Foreskin keratinocyte (primary cell): ENCODE measurements at places on chromosomes 6 and 20. TPM values are rescaled to one million over a fixed set of nuclear protein-coding genes. Genes with fewer than 3 reads are reported as not detected.
A peak's percentile ranks its signal among the peaks of the same experiment; 100 is the strongest.

GRM1 gene
- not detected in 2 replicates for polyA plus RNA-seq

- no peak for DNase-seq
Observed at GRCh38 chr20:47276851-47277534, 79.5 kb downstream of the ZMYND8 start.

DNA sequence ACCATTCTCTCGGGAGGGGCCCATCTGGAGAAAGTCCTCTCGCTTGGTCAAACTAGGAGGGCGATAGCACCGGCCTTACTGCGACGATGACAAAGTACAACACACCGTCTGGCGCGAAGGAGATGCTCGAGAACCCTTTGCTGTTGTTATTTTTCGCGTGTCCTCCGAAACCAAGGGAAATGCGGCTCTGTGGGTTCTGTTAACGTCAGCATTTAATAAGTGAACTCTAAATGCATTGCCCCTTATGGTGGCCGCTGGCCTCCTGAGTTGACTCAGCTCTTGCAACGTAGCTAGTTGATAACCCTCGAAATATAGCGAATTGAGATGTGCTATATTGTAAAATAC, 577 bp upstream of the SCAND1 start:
- no peak for DNase-seq

GRCh38 chr6:56865081-56865875, 89.6 kb upstream of the BEND6 start:
- DNase-seq, result peak; percentile 55

DNA sequence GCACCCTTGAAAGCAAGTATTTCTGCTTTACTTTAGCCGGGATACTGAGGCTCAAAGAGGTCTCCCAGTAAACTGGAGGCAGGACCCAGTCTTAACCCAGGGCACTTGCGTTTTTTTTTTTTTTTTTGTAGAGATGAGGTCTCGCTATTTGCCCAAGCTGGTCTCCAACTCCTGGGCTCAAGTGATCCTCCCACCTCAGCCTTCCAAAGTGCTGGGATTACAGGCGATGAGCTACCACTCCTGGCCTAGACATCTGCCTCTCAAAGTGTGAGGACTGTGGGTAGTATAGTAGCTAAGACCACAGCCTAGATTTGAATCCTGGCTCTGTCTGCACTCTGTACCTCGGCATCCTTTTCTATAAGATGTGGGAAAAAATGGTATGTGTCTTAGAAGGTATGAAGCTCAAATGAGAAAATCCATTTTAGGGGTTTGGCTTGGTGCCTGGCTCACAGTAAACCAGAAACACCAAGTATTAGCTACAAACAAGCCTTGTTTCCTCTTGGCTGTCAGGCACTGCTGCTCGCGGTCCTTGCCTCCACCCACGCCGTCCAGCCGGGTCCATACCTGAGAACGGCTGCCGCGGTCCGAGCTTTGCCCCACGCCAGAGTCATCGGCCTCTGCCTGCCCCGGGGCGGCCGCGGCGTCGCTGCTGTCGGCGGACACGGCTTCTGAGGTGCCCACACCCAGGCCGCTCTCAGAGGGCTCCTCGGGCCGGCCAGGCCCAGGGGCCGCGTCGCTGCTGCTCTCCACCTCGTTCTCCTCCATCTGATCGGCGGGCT, 1.2 kb downstream of the ZNF335 start:
- no peak for DNase-seq

DNA sequence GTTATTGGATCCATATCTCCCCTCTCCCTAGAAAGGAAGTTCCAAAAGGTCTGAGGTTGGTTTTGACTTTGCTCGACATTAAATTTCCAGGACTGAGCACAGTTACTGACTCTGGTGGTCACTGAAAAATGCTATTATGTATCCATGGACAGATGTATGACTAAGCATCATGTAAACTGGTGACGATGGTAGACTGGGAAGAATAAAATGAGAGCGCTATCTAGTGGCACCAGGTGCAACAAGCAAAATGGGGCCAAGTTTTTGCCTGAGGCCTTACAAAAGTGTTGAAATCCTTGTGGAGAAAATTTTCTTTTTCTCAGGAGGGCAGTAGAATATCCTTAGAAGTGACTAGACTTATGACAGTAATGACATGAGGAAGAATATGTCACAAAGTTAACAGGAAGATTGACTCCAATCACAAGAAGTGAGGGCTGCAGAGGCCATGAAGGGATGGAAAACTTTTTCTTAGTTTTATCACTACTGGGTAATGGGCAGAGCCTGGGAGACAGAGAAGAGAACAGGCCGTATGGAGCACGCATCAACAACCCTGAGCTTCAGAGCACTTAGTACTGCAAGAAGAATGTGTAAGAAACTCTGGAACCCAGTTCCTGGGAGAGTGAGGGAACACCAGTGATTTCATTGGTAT, 88.9 kb upstream of the ELOVL5 start:
- peak; percentile 27 for DNase-seq

VGLL2 gene
- not detected in 2 replicates for polyA plus RNA-seq

GRCh38 chr6:131894493-131895424, 56.4 kb downstream of the CCN2 start:
- no peak for DNase-seq

DNA sequence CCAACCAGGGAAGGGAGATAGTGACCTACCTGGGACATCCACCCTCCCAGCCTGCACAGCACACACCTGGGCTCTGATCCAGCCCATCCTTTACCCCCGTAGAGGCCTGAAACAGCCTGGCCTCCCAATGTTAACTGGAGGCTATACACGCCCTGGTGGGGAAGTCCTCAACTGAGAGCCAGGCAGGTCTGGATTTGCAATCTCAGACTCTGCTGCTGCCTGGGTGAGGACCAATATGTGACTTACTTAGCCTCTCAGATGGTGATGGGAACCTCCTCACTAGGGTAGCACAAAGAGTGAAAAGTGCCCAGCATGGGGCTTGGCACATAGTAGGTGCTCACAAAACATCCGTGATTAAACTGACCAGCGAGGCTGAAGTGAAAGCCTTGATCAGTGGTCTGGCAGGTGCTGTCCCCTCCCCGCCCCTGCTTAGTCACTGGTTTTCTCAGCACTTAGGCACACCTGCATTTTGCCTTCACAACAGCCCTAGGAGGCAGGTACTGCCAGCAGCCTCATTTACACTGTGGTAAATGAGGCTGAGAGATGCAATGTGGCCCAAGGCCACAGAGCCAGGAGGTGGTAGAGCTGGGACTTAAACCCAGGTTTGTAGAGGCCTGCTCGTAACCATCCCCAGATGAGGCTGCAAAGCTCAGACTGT, 12.4 kb downstream of the PEDS1 start:
- DNase-seq, result peak; percentile 81

ERGIC3 gene
- 181 and 191 TPM in 2 replicates for polyA plus RNA-seq

NEDD9 gene
- 1.1 and 1.2 TPM in 2 replicates for polyA plus RNA-seq
